Activated gamma-delta T cell (primary cell): ENCODE measurements at places on chromosomes 2 and 18.

GRCh38 chr2:7701791-7702190, 784.6 kb downstream of the RNF144A start:
- no peak for DNase-seq

- DNase-seq: no peak
These were observed 134.6 kb upstream of the SCN7A start for GRCh38 chr2:166628478-166629136.

DNA sequence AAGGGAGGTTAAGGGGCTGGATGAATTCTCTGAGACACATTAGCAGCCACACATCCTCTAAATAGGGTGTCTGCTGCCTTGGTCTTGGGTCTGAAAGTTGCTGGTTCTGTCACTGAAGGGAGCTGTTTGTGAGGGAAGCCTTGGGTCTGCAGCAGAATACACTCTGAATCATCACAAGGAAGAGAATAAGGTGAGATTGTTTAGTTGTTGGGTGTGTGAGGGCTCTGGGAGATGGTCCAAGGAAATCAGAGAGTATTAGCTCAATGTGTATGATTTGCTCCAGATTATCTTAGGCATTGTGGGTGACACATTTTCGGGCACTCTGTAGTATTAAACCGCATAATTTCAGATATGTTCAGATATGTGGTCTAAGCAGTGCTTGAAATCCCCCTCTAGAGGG, 548.5 kb downstream of the SLC4A3 start:
- DNase-seq: no peak

GRCh38 chr2:129277585-129277981, 701.9 kb upstream of the RAB6C start:
- DNase-seq: no peak

DNA sequence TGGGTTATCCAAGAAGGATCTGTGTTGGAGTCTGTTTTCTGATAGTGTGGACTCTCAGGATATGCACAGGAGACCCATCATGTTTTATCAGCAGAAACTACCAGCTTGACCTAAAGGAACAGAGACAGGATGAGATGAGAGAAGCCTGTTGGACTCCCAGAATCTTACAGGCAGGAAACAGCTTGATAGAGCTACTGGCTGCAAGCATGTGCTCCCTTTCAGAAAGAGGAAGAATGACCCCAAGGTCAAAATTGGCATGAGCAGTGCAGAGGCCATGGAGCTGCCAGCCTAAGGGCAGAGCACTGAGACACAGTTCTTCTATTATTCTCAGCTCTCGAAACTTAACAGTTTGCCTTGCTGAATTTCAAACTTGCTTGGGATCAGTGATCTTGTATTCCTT, 135.2 kb upstream of the NFATC1 start:
- DNase-seq: no peak

- no peak for DNase-seq
These were observed 60.9 kb upstream of the AGAP1 start for GRCh38 chr2:235432741-235433520.

GRCh38 chr2:26645762-26646161, 4.6 kb upstream of the CIB4 start:
- DNase-seq: no peak

- DNase-seq: no peak
These were observed 474.1 kb downstream of the IRS1 start for GRCh38 chr2:226325526-226325925.

- DNase-seq: no peak
These were observed 36.8 kb upstream of the WIPF1 start for GRCh38 chr2:174634130-174635014.

DNA sequence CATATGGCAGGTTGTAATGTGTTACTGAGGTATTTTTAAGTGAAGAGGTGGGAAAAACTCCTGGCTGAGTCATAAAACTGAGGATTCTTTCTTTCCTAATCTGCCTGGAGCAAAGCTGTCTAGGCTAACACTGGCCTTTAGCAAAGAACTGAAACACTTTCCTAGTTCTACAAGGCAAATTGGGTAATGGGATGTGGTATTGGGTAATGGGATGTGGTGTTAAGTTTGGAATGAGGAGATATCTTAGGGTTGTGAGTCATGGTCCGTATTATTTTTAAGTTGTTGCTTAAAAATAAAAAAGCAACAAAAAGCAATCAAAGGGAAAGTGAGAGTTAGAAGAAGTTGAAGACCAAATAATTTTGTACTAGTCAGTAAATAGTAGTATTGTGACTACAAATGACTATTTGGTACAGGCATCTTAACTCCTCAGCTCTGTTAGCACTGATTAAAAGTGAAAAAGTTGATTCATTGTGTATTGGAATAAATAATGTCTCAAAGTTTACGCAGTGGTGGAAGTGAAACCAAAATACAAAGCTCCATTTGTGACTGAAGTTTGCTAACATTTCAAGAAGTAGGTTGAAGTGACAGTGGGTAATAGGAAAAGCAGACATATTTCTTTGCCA, 216.8 kb downstream of the CAMKMT start:
- no peak for DNase-seq

DNA sequence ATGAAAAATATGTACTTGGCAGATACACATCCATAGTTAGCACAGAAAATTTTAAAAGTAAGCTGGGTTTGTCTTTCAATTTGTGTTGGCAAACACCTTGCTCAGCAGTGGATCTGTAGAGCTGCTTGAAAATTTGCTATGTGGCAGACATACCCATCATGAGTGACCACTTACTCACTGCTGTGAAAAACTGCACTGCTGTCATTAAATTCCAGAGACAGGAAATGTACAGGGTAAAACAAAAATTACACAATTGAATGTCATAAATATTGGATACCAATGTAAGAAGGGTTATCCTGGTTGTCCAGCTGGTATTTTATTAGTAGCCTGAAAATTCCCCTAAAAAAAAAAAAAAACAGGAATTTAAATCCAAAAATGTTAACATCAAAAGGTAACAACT, 24.5 kb downstream of the NIF3L1 start:
- DNase-seq: no peak

GRCh38 chr2:32711908-32712501, 84.2 kb downstream of the TTC27 start:
- no peak for DNase-seq

GRCh38 chr2:149467436-149467835, 120.1 kb downstream of the MMADHC start:
- DNase-seq: no peak

- no peak for DNase-seq
These were observed 20.8 kb downstream of the TFCP2L1 start for GRCh38 chr2:121263996-121264715.

DNA sequence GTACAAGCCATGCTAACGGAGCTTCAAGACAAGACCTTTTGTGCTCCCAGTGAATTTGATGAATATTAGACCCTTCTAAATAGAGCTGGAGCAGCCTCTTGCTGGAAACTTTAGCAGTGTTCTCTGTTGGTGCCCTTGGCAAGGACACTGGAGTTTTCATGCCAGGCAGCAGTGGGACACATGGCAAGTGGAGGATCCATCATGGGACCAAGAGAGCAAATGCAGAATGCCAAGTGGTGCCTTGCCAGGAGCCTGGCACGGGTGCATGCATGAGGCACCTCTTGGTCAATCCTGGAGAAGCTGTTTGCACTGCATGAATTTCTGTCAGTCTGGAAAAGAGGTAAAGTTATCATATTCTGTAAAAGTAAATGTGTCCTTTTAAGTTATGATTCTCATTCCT, 59.1 kb downstream of the NETO1 start:
- no peak for DNase-seq

- DNase-seq: no peak
These were observed 313.5 kb upstream of the SLC39A10 start for GRCh38 chr2:195343540-195343939.

- DNase-seq: no peak
These were observed 67.5 kb downstream of the ZNF385B start for GRCh38 chr2:179793902-179794301.

- no peak for DNase-seq
These were observed 368.4 kb upstream of the SLC8A1 start for GRCh38 chr2:40820319-40820718.

DNA sequence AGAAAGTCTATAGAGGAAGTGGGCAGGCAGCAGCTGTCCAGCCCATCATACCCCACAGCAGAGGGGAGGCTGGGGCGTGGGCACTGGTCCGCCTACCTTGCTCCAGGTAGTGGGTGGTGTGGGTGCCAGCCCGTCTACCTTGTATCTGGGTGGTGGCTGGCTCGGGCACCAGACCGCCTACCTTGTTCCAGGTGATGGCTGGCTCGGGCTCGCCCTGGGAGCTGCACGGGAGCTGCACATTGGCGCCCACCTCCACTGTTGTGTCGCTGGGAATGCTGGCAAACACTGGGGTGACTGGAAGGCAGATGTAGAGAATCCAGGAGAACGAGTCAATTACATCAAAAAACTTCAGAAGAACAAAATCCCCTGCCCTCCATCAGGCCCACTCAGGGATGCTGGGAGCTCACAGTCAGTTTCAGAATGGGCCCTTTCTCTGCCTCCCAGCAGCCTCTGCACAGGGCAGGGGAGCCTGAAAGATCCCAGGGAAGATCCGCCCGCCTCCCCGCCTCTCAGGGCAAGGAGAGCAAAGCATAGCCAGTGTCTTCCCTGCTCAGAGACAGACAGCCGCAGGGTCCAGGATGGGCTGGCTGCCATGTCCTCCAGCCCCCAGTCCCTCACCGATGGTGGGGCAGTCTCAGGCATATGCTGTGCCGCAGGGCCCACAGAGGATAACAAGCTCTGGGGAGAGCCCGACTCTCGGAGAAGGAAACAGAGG, 82.3 kb downstream of the PXDN start:
- no peak for DNase-seq

GRCh38 chr2:28175028-28175427, 217.6 kb upstream of the FOSL2 start:
- no peak for DNase-seq

- DNase-seq: no peak
These were observed 34.8 kb downstream of the HAT1 start for GRCh38 chr2:171957061-171957460.

GRCh38 chr2:173599821-173600359, 245.2 kb downstream of the CDCA7 start:
- no peak for DNase-seq

GRCh38 chr2:217250013-217250524, 390.2 kb upstream of the TNP1 start:
- DNase-seq: no peak
